Astrocyte (in vitro differentiated cells and primary cell): ENCODE measurements at places on chromosomes 6 and 20. TPM values are rescaled to one million over a fixed set of nuclear protein-coding genes. Genes with fewer than 3 reads are reported as not detected.

DNA sequence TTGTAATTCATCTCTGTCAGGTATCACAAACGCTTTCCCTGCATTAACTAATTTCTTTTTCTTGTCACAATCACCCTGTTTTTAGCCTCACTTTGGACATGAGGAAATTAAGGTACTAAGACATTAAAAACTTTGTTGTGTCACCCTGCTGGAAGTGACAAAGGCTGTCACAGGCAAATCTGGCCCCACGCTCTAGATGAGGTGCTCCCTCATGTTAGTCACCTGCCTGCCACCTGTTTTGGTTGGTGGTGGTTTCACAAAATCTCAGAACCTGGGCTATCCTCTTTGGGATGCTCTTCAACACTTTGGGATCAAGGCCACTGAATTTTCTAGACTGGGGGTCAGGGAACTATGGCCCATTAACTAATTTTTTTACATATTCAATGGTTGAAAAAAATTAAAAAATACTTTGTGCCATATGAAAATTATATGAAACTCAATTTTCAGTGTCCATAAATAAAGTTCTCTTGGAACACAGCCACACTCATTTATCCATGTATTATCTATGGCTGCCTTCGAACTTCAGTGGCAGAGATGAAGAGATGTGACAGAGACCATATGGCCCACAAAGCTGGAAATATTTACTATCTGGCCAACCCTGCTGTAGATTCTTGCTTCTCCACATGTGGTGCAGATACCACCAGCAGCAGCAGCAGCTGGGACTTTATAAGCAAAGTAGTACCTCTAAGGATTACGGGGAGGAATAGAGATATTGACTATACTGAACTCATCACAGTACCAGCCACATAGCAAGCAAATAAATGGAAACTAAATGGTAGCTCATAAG lies 16.1 kb upstream of the TNFAIP3 start:
- H3K36me3 ChIP-seq = no peaks in the 10 kb centered on the region
- no peak for DNase-seq
- H3K4me1 ChIP-seq = peaks cover 21% of the 10 kb centered on the region
- H3K27me3 ChIP-seq = no peaks in the 10 kb centered on the region
- H3K4me3 ChIP-seq = no peak overlapping the region

DNA sequence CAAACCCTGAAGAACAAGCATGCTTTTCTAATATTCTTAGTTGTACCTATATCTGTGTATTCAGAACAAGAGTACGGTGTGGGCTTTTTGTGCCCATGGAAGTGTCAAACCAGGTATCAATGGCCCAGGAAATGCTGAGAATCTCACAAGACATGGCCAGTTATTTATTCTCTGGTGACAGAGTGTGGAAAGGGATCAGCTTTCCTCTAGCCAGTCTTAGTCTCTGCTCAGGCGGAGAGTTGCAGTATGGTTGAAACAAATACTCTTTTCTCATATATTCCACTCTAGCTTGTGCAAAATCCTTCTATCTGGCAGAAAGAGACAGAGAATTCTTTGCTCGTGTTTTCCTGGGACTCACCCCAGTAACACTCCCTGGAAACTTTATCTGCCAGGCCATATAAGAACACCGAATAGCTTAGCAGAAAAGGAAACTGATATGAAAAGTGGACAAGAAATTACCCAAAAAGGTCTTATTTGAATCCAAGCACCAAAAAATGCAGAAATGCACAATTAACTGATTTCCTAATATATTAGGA lies 173.3 kb upstream of the RSPO3 start:
- no peak for DNase-seq
- H3K27me3 ChIP-seq = no peaks in the 10 kb centered on the region
- no peak overlapping the region for H3K27ac ChIP-seq
- H3K36me3 ChIP-seq = no peaks in the 10 kb centered on the region

- no peak overlapping the region for H3K4me3 ChIP-seq
- no peak overlapping the region for H3K27ac ChIP-seq
- H3K36me3 ChIP-seq = no peaks in the 10 kb centered on the region
- no peak for DNase-seq
Observed at GRCh38 chr20:53454675-53455276, 138.9 kb downstream of the ZNF217 start.

DNA sequence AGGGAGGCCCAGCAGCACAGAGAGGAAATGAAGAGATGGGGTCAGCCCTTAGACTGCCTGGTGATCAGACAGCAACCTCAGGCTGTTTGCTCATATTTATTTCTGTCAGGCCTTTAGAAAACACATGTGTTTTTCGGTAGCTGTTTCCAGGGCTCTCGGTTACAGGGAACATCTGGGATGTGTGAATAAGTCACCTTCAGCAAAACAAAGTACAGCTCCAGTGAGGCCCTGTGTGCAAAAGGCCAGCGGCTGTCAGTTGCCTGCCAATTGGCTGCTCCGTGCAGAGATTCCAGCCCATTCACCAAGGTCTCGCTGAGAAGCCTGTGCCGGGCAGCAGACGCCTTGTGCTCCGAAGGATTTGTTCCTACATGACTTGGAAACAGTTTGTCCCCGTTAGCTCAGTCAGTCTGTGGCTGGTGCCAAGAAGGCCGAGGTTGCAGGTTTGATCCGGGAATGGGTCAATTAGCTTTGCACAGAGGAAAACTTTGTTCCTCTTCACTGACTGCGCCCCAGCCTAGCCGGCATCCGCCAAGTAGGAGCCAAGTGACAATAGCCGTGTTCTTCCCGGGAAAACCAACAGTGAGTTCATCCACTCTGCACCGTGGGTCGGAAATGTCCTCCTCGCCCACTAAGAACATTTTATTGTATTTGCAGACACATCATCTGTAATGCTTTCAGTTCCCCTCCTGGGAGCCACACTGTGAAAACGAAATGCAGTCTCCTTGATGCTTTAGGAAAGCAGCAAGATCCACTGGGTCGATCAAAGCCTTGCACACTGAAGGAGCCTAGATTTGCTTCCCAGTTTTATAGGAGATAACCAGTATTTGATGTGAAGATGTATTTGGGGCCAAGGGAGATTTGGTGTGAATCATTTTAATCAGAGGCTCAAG lies 315.4 kb upstream of the CDYL start:
- H3K27me3 ChIP-seq = no peaks in the 10 kb centered on the region
- no peaks in the 10 kb centered on the region for H3K36me3 ChIP-seq
- peaks cover 17% of the 10 kb centered on the region for H3K4me1 ChIP-seq
- no peak overlapping the region for H3K27ac ChIP-seq

DNA sequence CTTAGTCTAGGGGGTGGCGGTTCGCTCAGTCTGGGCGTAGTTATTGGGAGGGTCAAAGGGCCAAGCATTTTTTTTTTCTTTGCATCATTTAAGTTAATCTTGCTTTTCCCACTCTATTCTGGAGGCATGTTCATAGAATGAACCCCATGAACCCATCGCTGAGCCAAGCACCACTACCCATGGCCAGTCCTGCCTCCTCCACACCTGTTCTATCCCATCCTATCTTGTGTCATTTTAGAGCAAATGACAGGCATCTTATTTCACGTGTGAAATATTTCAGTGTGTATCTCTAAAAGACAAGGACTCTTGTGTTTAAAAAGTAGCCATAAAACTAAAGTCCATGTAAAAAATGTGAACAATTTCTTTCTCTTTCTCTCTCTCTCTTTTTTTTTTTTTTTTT lies 13.9 kb downstream of the SRC start:
- no peaks in the 10 kb centered on the region for H3K27me3 ChIP-seq
- H3K27ac ChIP-seq = no peak overlapping the region
- H3K36me3 ChIP-seq = no peaks in the 10 kb centered on the region
- no peaks in the 10 kb centered on the region for H3K4me1 ChIP-seq
- no peak for DNase-seq

DNA sequence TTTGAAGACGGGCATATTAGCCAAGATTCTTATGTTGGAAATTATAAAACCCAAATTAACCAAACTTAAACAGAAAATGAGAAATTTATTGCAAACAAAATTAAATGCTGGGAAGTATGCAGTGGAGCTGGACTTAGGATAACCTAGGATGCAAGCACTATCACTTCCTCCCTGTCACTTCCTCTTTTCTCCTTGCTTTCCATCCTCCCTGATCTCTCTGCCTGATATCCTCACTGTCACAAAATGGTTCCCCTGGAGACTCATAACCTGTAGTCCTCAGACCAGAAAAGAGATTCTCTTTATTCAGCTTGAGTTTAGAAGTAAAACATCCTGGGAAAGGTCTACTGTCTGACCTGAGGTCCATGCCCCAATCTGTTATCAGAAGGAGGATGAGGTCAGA lies 7.4 kb upstream of the KLHL32 start:
- H3K4me3 ChIP-seq = no peak overlapping the region
- no peaks in the 10 kb centered on the region for H3K36me3 ChIP-seq
- no peaks in the 10 kb centered on the region for H3K4me1 ChIP-seq
- no peak overlapping the region for H3K27ac ChIP-seq
- no peak for DNase-seq

The TMEM244 gene
- not detected in 2 replicates for total RNA-seq

DNA sequence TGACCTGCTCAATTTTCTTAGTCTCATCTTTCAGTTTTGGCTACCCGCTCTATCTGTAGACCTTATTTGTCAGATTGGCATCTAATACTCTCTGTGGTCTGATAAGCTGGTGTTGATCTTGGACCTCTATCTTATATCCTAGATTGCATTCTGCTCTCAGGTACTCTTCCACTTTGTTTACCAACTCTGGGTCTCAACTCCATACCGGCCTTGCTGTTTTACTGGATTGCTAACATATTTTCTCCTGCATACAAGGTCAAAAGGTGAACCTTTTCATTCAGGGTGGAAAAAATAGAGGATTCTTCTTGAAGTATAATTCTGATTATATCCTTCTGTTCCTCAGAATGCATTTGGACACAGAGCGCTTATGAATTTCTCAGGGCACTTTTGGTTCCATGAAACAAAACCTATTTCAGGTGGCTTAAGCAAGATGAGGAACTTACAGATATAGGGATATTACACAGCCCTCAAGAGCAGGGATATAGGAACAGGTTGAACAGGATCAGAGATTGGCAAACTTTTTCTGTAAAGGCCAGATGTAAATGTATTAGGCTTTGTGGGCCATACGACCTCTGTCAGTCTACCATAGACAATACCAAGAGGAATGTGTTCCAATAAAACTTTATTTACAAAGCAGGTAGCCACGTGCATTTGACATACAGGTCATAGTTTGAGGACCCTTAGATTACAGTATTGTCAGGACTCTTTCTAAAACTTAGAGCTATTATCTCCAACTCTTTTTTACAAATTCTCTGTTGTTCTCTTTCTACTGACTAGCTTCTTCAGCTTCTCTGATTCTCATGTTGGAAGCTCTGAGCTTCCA lies 2.5 kb upstream of the SH3BGRL2 start:
- H3K27me3 ChIP-seq = no peaks in the 10 kb centered on the region
- H3K4me1 ChIP-seq = peaks cover 6% of the 10 kb centered on the region
- no peak overlapping the region for H3K4me3 ChIP-seq
- H3K27ac ChIP-seq = no peak overlapping the region
- H3K36me3 ChIP-seq = no peaks in the 10 kb centered on the region
- no peak for DNase-seq

The HCRTR2 gene
- total RNA-seq = 0.23 and 0.36 TPM in 2 replicates

- no peak overlapping the region for H3K27ac ChIP-seq
- no peaks in the 10 kb centered on the region for H3K36me3 ChIP-seq
- H3K4me1 ChIP-seq = peaks cover 14% of the 10 kb centered on the region
- H3K4me3 ChIP-seq = no peak overlapping the region
- no peaks in the 10 kb centered on the region for H3K27me3 ChIP-seq
Observed at GRCh38 chr20:33419140-33419974, 18.0 kb upstream of the CDK5RAP1 start.
